ENCODE measurements at places on chromosomes 12 and 14.
A peak's percentile ranks its signal among the peaks of the same experiment; 100 is the strongest.

GRCh38 chr14:69115407-69116185, 37.3 kb downstream of the DCAF5 start:
- no peak for DNase-seq

- no peak for DNase-seq
Observed at GRCh38 chr12:89895101-89895500, 186.5 kb upstream of the ATP2B1 start.

GRCh38 chr12:11855983-11856374, 206.5 kb downstream of the ETV6 start:
- peak; percentile 60 for DNase-seq

DNA sequence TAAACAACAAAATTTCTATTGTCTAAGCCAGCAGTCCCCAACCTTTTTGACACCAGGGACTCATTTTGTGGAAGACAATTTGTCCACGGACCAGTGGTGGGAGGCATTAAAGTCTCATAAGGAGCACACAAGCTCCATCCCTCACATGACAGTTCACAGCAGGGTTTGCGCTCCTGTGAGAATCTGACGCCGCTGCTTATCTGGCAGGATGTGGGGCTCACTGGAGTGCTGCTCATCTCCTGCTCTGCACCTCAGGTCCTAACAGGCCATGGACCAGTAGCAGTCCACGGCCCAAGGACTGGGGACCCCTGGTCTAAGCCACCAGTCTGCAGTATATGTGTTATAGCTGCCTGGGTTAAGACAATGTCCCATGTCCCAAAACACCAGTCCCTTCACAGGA, 27.2 kb downstream of the VCPKMT start:
- DNase-seq = no peak

DNA sequence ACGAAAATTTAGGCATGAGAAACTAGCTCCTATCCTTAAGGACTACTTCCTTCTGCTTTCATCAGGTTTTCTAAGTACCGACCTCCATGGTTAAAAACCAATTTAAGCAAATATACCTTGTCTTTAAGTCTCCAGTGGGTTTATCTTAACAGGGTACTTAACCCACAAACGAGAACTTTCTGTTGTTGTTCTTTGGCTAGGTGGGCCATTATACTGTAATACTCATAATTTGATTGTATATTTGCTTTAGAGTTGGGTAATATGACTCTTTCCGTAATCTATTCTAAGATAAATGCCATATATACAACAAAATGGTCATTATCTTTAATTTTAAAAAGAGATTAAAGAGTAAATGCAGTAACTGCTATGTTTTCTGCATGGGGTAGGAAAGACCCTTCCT, 21.6 kb downstream of the RASSF8 start:
- DNase-seq = no peak

DNA sequence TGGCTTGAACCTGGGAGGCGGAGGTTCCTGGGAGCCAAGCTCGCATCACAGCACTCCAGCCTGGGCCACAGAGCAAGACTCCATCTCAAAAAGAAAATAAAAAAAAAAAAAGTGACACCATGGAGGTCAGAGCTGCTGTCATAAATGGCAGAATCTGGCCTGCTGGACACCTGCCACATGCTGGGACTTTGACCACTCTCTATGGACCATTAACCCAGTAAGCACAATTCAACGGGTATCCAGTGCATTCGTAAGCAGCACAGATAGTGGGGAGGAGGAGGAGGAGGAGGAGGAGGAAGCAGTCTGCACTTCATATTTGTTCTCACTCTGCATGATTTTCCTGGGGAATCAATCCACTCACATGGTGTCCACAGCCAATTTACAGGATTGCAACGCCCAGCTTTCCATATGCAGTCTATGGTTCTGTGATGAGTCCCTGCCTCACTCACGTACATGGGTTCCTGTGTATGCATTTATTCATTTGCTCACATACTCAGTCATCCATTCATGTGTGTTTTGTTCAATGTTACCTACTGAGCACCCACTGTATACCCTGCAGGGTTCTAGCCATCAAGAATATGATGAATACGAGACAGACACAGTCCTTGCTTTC, 326.8 kb downstream of the GLT1D1 start:
- DNase-seq = no peak

DNA sequence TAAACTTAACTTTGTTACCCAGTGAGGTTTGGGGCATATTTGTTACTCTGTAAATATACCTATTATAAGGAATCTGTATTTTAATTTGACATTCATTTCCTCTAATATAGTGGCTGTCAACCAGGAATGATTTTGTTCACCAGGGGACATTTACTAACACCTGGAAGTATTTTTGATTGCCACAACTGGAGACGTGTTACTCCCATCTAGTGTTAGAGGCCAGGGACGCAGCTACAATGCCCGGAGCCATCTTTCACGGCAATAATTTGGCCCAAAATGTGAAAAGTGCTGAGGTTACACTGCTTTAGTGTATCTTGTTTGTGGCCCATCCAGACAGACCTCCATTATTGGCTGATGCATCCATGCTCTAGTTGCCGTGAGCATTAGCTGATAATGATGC, 881.3 kb upstream of the ATXN7L3B start:
- DNase-seq = no peak

GRCh38 chr12:53194973-53195372, 12.1 kb downstream of the ITGB7 start:
- DNase-seq = no peak

DNA sequence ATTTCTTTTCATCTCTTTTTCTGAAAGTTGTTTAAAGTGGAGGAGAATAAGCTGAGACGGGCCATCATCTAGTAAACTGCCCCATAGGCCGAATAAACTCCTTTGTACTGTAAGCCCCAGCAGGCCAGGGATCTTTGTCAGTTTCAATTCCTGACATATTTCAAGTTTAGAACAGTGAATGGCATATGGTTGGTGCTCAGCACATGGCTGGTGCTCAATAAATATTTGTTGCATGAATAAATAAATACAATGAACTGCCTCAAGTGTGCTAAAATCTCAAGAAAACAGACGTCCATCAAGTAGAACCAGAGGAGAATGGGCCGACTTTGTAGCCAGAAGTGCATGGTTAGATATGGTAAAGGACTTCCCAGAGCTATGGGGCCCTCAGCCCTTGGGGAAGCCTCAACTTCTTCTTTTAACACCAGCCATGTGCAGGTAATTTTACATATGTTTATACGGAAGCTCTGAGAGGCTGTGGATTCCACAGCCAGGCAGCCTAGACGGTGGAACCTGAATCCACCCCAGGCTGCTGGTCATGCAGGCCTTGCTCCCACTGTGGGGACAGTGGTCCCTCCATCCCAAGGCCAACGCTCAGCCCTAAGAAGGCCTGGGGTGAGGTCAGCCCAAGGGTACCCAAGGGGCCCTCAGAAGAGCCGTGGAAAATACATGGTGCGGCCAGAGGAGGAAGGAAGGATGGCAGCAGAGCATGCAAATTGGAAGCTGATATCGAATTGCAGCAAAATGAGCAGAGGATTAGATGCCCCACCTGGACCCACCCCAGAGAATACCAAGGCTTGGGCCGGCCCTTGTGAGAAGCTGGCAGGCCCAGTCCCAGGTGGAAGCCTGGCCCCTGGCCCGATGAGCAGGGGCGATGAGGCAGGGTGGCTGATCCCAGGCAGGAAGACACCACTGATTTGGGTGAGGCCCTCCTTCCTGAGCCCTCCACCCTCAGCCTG, 8.7 kb upstream of the AQP2 start:
- DNase-seq = no peak

GRCh38 chr14:23601424-23601823, 22.8 kb upstream of the JPH4 start:
- no peak for DNase-seq

DNA sequence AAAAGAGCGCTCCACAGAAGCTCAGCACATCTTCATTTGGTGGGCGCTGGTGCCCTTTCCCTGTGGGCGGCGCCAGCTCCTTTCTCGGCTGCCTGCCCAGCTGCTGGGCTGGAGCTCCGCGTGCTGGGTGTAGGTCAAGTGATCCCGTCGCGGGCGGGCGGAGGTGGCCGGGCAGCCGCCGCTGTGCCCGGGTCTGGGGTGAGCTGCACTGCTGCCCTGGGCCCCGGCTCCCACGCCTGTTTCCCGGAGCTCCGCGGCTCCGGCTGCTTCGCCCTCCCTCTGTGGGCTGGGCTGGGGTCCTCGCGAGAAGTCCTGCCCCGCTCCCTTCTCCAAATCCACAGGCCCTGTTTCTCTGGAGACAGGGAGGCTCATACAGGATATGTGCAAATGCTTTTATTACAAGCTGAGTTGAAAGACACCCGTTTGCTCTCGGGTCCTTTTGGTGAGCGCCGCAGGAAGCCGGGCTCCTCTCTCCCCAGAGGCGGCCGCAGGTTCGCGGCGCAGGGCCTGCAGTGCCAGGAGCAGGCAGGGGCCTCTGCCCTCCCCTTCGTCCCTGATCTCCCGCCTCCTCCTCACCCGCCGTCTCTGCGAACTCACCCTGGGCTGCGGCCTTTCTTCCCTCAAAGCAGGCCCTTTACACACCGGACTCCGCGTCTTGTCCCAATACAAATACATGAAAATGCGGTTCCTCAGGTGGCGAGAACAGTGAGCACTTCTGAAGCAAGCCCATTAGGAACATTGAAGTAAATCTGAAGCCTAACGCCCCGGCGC, 67.8 kb upstream of the CAPRIN2 start:
- DNase-seq = no peak

DNA sequence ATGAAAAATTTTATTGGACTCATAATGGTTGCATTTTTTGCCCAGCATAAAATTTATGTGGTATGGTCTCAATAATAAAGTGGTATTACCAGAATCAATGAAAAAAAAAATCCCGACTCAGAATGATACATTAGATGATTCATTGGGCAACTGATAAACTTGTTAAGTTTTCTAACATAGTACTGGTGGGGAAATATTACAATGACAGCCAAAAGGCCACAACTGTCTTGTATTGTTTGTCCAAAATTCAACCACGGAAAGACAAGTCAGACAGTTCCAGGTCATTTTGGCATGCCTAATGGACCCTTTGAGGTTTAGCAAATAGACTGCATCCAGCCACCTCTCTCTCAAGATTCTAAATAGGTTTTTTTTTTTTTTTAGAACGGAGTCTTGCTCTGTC, 70.5 kb upstream of the TRIM9 start:
- DNase-seq = no peak

DNA sequence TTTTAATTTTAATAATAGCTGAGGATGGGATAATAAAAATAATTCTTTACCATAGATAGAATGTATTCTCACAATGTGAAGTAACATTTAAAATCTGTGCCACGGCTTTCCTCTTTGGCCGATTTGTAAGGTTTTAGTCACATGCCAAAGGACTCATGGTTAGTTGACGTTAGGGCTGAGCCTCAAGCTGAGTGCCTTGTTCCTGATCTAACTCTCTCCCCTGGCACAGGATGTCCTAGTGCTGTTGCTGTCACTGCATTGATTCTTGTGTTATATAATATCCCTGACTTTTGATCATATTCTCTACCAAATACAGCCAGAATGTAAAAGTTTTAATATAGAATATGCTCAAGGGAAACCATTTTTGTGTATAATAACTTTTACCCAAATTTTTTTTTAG, 144.3 kb downstream of the PELI2 start:
- DNase-seq = no peak

DNA sequence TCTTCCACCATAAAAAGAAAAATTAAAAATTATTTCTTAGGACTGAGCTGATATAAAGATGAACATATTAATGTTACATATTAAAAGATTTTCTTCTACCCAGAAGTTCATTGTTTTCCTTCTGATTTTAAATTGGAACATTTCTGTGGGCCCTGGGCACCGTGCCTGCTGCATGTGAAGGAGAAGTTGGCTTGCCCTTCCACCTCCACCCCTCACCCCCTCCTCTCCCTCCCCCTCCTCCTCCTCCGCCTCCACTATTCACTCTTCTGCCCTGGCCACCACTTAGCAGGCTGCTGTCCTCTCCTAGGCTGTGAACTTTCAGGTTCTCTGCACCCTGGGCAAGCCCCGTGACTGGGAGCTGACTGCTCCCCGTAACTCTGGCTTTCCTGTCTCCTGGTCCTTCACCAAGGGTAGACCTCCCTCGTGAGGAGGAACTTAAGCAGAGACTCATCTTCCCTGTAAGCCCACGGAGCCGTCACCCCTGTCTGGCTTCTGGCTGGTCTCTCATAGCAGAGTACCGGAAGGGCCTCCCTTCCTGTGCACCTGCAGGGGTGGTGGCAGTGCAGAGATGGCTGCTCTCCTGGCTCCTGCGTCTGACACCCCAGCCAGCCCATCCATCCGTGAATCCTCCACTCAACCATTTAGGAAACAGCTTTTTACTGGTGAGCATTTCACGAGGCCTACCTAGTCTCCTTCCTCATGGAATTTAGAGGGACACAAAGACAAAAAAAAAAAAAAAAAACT, 12.8 kb downstream of the TUNAR start:
- DNase-seq = no peak

DNA sequence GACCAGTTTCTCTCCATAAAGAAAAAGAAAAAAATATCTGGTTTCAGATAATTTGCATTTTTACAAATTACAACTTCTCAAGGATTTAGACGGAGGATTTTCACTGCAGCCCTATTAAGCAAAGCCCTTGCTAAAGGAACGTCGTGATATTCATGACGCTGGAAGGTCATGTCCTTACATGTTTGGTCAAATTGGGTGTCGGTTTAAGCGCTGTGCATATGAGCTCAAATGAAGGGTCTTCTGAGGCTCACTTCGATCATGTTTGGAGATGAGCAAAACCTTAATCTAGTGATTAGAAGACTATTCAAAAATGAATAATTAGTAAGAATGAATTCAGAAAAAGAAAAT, 67.3 kb upstream of the USP15 start:
- DNase-seq = no peak

GRCh38 chr12:5581019-5581418, 149.1 kb downstream of the NTF3 start:
- DNase-seq = no peak

DNA sequence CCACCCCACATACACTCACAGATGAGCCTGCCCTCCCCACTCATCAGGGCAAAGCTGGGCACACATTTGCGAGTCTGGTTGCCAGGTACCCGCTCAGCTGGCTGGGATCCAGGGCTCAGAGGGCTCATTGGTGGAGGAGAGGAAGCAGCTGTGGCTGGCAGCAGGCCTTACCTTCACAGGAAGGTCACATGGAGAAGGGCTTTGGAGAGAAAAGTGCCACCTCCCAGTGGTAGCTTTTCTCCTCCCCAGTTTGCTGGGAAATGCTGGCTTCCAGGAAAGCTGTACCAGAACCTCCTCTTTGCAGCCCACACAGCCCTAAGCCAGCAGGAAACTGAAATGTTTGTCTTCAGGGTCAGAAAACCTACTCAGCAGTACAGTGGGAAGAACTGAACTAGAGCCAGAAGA, 55.6 kb downstream of the LGMN start:
- peak; percentile 83 for DNase-seq
